ENCODE measurements at places on chromosomes 4 and X. TPM values are rescaled to one million over a fixed set of nuclear protein-coding genes. Genes with fewer than 3 reads are reported as not detected.

- no peak for DNase-seq
These were observed 48.4 kb downstream of the RWDD4 start for GRCh38 chr4:183610613-183611012.

- DNase-seq = no peak
These were observed 18.6 kb upstream of the FGF16 start for GRCh38 chrX:77428551-77428950.

GRCh38 chr4:78625073-78625472, 73.5 kb downstream of the ANXA3 start:
- DNase-seq = no peak

DNA sequence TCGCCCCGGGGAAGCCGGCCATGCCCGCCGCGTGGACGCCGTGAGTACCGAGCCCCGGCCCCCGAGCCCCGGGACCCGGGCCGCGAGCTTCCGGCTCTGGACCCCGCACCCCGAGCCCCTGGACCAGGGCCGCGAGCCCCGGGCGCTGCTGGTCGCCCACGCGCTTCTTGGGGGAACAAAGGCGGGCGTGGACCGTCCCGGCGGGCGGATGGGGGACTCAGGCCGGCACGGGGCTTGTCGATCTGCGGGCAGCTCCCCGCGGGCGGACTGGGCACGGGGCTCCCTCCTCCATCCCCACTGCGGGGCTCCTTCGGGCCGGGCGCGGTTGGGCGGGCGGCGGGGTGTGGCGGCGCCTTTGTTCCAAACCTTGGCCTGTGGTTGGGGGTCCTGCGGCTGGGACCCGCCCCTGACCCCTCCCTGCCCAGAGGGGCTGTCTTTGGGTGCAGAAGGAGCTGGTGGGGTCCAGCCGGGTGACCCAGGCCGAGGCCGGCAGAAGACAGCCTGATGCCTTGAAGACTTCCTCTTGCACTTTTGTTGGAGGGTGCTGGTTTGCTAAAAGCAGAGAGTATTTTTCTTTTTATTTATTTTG, 25.2 kb upstream of the ADD1 start:
- no peak for DNase-seq

DNA sequence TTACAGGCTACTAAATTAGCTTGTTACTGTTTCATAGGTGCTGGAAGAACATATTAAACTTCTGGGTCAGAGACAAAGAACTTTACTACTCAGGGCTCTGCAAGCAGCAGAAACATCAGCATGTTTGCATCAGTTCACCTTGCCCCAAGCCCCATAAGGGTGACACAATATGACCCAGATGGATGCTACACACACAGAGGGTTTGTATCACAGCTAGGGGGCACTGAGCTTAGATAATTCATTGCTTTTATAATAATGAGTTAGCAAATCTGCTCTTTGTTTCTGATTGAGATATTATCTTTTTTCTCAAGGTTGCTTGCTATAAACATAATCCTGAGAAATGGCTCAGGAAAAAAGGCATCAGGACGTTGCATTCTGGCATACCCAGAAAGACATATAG, 4.8 kb upstream of the SYNPO2 start:
- DNase-seq = no peak

GRCh38 chrX:31449965-31450364, 378.1 kb upstream of the FTHL17 start:
- no peak for DNase-seq

DNA sequence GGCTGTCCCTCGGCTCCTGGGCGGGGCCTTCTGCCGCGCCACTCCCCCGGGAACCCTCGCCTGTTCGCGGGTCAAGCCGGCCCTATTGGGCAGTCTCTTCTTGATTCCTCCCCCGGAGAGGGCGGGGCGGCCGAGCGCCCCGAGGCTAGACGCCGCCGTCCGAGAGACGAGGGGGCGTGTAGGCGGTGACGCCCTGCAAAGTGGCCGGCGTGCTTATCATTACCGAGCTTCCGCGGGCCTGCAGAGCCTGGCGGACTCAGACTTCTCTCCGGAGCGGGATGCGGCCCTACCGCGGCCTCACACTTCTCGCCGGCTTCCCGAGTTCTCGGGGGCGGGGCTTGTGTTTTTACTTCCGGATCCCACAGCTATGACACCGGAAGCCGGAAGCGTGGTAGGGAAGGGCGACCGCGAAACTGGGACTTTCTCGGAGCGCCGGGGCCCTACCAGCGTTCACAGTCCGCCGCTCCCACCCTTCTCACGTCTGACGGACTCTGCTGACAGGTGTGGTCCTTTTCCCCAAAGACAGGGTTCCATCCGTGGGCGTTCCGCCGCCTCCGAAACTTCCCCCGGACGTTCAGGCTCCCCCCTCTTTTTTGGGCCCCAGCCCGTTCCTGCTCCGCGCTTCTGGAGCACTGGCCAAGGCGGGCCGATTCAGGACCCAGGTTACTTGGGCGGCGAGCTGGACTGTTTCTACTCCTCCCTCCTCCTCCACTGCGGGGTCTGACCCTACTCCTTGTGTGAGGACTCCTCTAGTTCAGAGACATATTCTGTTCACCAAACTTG, at the start of gene IKBKG:
TSS of gene IKBKG (plus strand) at position 376 of the 783 bp plus-strand sequence. CDS start 4,383 bp downstream, outside the sequence.
- peak; percentile 72 for DNase-seq

Gene STAP1
- polyA plus RNA-seq = 0.17 TPM
